ENCODE measurements at places on chromosomes 5 and 9. TPM values are rescaled to one million over a fixed set of nuclear protein-coding genes. Genes with fewer than 3 reads are reported as not detected.

NR5A1 gene
- total RNA-seq: not detected

- no peak for DNase-seq
These were observed 187.6 kb downstream of the COMMD10 start for GRCh38 chr5:116272281-116272941.

- DNase-seq: no peak
These were observed 45.4 kb downstream of the MFAP3 start for GRCh38 chr5:154084062-154084639.

CANX gene
- 471 TPM for total RNA-seq

MEGF9 gene
- total RNA-seq: 18.2 TPM

DNA sequence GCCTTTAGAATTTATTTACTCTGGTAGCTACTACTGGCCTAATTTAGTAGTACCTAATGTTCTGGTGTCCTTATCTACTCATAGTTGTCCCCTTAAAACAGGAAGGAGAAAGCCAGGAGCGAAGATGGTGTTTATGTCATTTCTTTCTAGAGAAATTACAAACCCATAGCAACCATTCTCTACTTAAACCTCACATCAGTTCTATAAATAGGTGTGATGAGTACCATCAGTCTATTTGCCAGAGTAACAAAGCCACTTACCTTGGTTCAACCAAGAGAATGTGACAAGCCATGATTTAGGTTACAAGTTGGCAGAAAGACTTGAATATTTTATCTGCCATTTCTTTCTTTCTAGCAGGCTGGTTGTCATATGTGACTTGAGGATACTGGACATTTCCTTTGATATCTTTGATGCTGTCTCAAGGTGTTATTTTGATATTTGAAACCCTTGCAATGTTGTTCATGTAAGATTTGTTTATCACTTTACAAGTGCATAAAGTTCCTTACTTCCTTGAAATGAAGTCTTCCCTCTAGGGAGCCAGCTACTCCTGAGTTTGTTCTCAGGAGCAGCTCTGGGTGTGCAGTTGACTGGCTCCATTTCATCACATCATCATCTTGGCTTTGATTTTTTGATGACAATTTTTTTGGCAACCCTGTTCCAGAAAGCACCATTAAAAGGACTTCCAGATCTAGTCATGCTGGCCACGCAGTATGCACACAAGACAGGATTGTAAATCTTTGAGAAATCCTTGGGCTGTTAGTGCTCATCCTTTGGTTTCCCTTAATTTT, 286.8 kb downstream of the ARHGAP26 start:
- DNase-seq: no peak

SPAAR gene
- 8.3 TPM for total RNA-seq
